Stimulated activated CD4-positive, alpha-beta T cell treated with anti-CD3 and anti-CD28 coated beads, Interleukin-1b, Interleukin-23, amount 100 ng/mL, for 1 hour (primary cell): ENCODE measurements at places on chromosomes 5 and 9.

- no peak for DNase-seq
These were observed 134.0 kb downstream of the RXRA start for GRCh38 chr9:134460206-134460605.

DNA sequence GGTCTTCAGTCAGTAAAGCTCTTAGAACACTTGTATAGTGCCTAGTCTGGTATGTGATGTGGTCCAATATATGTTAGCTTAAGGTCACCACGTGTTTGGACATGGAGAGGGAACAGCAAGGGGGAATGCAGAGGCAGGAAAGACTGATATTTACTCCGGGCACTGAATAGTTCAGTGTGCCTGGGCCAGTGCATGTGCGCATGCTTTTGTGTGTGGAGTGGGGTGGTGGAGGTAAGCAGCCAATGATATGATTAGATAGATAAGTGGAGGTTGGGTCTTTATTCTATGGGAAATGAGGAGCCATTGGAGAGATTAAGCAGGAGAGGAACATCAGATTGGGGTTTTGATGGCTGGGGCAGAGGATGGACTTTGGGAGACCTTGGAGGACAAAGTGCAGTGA, 14.0 kb downstream of the OR13J1 start:
- DNase-seq: no peak

GRCh38 chr9:111599955-111600343, 502 bp upstream of the PTGR1 start:
- no peak for DNase-seq

DNA sequence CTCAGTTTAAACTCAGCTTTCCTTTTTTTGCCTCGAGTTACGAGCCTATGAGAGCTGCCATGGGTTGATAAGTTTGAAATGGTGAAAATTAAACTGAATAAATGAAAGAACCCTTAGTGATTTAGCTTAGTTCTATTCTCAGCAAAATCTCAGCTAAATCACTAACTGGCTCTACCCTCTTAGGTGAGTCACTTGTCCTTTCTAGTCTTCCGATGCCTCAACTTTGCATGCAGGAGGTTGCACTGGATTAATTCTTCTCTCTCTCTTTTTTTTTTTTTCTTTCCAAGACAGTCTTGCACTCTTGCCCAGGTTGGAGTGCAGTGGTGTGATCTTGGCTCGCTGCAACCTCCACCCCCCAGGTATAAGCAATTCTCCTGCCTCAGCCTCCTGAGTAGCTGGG, 83.9 kb downstream of the PAPPA start:
- DNase-seq: no peak

DNA sequence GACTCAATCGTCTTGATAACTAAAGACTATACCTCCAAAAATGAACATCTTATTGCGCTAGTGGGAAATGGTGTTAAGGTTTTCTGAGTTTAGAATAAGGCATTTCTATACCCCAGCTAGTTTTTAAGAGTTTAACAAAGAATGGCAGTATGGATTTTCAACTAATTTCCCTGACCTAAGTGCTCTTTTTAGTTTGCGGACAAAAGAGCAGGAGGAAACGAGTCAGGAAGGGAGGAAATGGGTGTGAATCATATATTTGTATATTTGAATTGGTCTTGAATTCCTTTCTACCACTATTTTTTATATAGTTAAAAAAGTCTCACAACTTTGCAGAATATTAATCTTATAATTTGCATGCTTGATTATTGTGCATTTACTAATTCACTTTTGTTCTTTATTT, 516.3 kb upstream of the ZNF608 start:
- DNase-seq: no peak

DNA sequence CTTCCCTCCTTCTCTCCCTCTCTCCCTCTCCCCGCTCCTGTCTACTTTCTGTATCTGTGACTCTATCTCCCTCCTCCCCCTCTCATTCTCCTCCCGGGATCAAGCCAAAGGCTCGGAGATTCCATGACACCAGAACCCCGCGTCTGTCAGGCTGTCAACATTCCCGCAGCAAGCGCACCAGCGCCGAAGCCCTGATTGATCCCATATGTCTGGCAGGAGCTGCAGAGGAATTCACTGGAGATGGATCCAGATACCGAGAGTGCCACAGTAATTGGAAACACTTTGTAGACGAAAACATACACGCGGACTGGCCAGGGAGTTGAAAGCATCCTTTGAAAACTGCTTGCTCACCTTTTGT, 300 bp upstream of the SVEP1 start:
- DNase-seq: no peak

GRCh38 chr5:76601470-76601869, 21.7 kb downstream of the F2RL2 start:
- no peak for DNase-seq

GRCh38 chr5:68392617-68393016, 177.1 kb downstream of the PIK3R1 start:
- DNase-seq: no peak

GRCh38 chr9:137160716-137161557, 8.9 kb downstream of the LRRC26 start:
- DNase-seq: no peak

DNA sequence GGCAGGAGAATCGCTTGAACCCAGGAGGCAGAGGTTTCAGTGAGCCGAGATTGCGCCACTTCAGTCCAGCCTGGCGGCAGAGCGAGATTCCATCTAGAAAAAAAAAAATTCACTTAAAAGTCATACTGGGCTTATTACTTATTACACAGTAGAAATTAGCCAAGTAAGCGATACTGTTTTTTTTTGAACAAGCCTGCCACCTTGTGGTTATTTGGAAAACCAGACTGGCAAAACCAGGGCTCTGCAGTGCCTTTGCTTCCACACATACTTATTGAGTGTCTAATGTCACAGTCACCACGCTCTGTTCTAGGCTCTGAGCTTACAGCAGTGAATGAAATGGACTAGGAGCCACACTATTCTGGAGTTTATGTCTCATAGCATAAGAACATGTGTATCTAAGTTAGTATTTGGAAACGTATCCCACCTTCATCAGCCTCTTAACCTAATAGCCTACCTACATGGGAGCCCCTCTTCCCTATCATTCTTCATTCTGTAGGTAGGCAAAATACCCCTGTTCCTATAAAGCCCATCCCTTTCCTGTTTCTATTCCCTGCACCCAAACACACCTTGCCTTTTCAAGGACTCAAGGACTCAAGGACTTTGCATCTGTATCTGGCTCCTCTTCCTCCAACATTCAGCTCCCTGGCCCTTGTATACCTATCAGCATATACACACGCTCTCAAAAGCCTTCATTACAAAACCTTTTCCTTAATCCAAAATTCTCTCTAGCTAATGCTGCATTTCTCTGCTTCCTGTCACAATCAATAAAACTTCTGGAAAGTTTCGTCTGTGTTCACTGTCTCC, 13.9 kb upstream of the BASP1 start:
- no peak for DNase-seq

DNA sequence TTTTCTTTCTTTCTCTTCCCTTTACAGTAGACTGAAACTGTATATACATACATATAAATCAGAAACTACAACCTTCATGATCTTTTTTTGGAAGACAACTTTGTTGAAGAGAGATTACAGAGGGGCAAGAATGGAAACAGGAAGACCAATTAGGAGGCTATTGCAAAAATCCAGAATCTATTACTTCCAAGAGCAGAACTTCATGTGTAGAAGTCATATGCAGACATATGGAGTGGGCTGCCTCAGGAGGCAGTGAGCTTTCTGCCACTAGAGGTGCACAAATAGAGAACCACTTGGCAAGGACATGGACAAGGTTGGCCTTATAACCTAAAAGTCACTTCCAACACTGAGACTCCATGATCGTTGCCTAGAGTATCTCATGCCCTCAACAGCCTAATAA, 157.8 kb upstream of the NR4A3 start:
- no peak for DNase-seq

- DNase-seq: no peak
These were observed 377.3 kb downstream of the KIAA0825 start for GRCh38 chr5:94240993-94241651.

GRCh38 chr5:141992349-141992963, 20.4 kb downstream of the GNPDA1 start:
- peak; percentile 76 for DNase-seq

GRCh38 chr9:87665505-87665904, 60.4 kb upstream of the CTSL start:
- DNase-seq: no peak

GRCh38 chr5:24314106-24314505, 330.7 kb downstream of the CDH10 start:
- no peak for DNase-seq

DNA sequence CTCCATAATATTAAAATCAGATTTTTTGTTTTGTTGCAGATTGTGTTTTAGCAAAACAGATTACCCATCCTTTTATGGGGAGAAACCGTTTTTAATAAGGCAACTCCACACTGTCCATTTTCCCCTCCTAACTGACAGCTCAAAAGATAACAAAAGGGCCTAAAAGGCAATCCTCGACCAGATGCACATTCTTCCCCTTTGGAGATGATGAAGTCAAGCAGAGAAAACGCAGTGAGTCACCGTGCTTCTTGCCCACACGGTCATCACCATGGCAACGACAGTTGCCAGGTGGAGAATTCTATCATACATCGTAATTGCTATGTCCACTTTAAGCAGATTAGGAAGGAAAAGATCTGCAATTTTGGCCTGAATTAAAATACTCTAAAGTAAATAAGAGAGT, 96.4 kb downstream of the DIRAS2 start:
- no peak for DNase-seq

DNA sequence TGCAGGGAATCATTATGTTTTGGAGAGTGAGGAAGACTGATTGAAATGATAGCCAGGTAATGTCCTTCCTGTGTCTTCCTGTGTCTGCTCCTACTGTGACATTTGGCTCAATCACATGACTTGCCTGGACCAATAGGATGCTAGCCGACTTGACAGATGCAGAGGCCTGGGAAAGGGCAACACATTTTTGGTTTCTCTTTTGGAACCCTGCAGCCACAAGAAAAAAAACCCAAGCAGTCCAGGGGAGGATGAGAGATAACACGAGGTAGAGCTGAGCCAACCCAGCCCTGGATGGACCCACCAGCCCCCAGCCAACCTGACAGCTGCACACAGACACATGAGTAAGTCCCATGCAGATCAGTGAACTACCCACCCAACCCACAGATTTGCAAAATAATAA, 256.1 kb upstream of the SMARCA2 start:
- DNase-seq: no peak

GRCh38 chr5:92890841-92891244, 690.2 kb downstream of the NR2F1-AS1 start:
- DNase-seq: no peak

DNA sequence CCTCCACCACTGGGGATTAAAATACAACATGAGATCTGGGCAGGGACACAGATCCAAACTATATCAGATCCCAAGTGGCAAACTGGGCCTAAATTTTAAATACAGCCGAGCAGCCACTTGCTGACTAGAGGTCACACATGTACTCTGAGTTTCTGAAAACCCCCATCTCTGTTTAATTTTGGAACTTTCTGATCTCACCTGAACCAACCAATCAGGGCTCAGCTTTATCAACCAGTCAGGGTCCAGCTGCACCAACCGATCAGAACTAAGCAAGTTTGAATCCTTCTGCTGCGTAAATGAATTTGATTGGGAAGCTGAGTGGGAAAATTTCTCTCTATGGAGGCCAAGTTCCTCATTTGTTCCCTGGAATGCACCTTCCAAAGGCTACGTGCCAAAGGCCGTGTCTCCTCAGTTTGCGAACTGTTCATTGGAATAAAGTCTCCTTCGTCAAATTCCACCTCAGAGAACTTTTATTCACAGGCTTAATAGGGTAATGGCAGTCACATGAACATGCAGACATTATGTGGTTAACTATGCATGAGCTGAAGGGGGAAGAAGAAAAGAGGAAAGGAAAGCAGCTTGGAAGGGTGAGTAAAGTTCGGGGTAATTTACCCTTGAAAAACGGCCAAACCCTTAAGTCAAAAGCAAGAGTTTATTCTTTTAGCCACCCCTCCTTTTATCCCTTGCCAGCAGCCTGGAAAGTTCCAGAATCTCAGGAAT, 3.7 kb downstream of the CD180 start:
- DNase-seq: no peak

DNA sequence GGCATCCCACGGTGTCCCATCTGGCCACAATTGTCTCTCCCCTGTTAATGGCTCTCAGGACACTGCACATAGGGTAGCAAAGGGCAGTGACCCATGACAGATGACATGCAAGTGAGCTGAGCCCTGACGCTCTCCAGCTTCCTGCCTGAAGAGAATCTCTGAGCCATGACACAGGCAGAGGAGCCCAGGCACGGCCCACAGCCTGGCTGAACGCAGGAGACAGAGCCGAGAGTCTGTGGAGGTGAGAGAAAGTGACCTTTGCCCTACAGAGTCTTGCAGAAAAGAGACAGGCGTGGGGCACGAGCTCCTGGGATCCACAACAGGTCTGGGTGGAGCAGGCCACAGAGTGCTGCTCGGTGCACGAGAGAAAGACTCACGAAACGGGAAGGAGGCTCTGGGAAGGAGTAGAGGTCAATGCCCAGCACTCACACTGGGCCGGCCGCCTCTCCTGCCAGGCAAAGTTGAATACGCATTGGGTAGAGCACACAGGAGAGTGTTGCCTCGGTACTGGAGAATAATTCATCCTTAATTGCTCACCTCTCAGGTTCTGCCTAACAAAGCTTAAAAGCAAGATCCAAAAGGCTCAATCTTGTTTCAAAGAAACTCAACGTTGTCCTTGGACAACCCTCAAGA, 90.3 kb downstream of the MRPL36 start:
- no peak for DNase-seq

GRCh38 chr5:81950996-81951395, 20.8 kb upstream of the ATG10 start:
- no peak for DNase-seq

- no peak for DNase-seq
These were observed 91.2 kb upstream of the EQTN start for GRCh38 chr9:27388150-27388549.

DNA sequence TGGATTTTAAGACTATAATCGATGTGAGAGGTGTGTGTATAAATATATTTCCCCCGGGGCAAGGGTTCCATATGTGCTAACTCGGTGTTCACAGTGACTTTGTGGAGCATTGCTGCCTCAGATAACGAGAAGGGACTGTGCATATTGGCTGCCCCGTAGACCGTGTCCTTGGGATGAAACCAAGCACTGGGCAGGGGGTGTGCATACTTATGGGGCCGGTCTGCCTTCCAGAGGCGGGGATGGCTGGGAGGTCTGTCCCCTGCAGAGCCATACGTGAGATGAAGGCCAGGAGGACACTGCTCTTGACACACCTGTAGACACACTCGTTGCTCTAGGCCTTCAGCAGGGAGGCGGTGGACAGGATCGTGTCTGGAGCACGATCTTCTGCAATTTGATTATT, 56.0 kb upstream of the ZNF354A start:
- DNase-seq: no peak

- no peak for DNase-seq
These were observed 59.8 kb downstream of the KIAA1958 start for GRCh38 chr9:112546149-112547012.

GRCh38 chr9:86098824-86099700, at the start of gene GOLM1:
TSS of gene GOLM1 (minus strand) at chr9:86099558. CDS start at chr9:86079320, 20,238 bp downstream.
- DNase-seq: no peak

DNA sequence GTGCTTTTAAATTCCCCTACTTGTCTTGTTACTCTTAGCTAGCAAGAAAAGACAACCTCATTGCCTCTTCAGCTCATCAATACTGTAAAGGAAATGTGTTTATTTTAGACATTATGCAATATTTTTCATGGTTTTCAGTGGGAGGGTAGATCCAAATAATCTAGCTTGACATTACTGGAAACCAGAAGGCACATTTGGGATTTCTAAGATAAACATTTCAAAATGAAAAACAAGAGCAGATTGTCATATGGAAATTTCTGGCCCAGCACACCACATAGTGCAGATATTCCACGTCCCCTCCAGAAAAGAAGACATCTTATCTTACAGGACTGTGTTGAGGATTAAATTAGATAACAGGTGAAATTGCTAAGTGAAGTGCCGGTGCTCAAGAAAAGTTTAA, 296.9 kb downstream of the MSX2 start:
- no peak for DNase-seq
